ENCODE measurements at places on chromosomes 6 and 20.

- DNase-seq, result no peak
Observed at GRCh38 chr20:62752181-62752670, 43.6 kb downstream of the NTSR1 start.

DNA sequence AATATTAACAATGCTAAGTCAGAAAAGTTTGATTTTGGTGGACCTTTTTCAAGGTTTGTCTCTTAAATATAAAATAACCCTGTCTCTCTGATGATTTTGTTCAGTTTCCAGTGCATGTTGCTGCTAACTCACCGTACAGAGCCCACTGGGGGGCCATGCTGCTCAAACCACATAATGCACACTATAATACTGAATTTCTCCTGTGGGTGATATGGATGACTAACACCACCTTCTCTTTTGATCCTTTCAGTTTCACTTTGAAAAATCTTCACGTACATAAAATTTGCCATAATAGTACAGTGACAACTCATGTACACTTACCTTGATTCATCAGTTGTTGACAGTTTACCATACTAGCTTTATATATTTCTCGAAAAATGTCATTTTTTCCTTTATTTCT lies 506.6 kb upstream of the MAN1A1 start:
- no peak for DNase-seq

- DNase-seq, result peak; percentile 47
Observed at GRCh38 chr6:30769088-30769852, 24.9 kb upstream of the IER3 start.

- DNase-seq, result no peak
Observed at GRCh38 chr6:114068771-114069170, 97.8 kb upstream of the HDAC2 start.

GRCh38 chr6:169415179-169415578 lies 161.5 kb upstream of the THBS2 start:
- no peak for DNase-seq

DNA sequence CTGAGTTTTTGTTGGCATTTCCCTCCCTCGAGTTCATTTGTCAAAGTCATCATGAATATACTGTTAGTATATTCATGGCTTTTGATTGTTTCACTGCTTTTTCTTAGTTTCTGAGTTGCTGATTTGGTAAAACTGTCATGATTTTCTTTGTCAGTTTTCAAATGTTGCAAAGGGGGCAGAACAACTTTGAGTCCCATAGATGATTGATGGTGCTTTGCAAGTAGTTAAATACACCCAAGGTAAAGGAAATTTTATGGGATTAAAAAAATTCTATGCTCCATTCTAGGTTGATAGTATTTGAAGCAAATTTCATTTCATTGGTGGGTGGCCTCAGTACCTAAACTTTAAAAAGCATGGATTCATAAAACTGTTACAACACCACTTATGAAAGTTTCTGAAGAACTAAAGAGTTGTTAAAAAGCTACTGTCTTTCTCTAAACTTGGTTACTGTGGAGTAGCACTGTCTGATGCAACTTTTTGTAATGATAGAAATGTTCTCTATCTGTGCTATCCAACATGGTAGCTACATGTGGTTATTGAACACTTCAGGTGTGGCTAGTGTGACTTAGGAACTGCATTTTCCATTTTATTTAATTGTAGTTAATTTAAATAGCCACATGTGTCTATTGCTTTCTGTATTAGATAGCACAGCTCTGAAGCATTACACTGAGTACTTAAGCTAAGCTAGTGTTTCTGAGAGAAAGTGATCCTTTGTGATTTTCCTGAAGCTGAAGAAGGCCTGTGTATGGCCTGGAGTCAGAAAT lies 153.6 kb downstream of the ZFAND3 start:
- DNase-seq, result no peak

GRCh38 chr6:34144581-34145160 lies 1.2 kb downstream of the GRM4 start:
- no peak for DNase-seq

GRCh38 chr6:2396846-2397630 lies 151.6 kb upstream of the GMDS start:
- DNase-seq, result no peak

DNA sequence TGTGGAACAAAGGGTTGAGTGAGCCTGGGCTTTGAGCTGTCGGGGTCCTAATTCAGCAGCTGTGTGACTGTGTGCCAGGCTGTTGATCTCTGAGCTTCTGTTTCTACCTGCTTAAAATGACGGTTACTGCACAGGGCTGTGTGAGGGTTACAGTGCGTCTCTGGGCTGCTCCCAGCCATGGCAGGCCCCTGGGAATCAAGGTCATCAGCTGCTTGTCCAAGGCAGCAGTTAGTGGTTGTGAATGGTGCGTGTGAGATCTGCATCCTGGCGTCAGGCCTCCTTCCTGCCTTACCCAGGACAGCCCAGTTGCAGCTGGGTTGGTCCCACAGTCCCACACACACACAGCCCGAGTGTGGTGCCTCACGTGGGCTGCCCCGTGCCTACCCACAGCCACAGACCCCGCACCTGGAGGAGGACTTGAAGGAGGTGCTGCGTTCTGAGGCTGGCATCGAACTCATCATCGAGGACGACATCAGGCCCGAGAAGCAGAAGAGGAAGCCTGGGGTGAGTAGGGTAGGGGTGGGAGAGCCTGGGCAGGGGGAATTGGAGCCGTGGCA lies 15.6 kb downstream of the GTSF1L start:
- DNase-seq, result no peak

DNA sequence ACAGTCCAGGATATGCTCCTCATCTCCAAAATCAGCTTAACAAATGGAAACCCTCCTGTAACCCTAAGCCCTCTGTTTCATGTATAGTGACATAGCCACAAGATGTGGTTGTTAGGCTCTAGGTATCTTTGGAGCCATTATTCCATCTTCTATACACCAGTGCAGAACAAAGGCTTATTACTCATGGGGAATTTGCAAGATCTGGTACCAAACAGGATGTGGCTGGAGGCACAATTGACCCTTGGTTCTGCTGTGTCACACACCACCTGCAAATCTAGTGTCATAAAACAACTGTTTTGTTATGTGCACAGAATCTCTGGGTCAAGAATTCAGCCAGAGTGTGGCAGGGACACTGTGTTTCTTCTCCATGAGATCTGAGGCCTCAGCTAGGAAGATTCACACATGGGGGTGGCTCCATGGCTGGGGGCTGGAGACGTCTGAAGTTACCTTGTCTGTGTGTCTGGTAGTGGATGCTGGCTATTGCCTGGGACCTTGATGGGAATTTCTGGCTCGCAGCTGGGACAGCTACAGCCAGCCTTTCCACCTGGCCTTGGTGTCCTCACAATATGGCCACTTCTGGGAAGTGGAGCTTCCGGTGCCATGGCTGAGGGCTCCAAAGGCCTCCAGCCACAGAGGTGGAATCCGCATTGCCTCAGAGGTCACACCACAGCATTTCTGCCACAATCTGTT lies 369.9 kb downstream of the CDH26 start:
- DNase-seq, result no peak

DNA sequence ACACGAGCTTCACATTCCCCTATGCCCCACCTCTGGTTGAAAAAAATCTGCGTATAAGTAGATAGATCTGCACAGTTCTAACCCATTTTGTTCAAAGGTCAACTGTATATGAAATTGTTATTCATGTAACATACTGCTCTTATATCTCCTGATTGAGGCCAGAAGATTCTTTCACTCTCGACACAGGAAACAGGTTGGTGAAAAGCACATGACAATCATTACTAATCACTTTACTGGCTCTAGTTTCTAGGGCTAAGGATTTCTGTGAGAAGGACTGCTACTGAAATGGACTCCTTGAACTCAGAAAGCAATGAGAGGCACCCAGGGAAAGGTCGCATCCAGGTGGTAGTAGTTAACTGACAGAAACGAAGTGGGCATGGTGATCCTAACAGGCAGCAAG lies 21.7 kb downstream of the PDSS2 start:
- DNase-seq, result no peak

- no peak for DNase-seq
Observed at GRCh38 chr6:26129656-26130055, 42.4 kb downstream of the HFE start.

DNA sequence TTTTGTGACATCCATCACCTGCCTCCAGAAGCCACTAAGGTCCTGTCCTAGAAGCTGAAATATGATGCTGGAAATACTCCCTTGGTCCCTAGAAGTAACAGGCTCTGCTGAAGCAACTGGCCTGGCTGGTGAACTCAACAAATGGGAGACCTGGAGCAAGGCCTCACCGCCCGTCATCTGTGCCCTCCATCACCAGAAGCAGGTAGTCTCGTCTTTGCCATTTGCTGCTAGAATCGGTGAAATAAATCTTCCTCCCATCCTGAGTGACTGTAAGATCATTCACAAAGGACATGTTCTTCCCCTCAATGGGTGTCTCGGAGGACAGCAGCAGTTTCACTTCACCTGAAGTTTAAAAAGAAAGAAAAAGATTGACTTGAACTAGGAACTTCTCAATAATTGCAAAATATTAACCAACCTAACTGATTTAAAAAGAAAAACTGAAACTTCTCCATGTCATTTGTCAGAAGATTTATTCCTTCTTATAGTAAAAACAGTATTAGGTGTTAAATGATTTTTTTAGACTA lies 21.0 kb downstream of the CST7 start:
- no peak for DNase-seq

GRCh38 chr6:38035478-38035877 lies 216.0 kb downstream of the ZFAND3 start:
- DNase-seq, result no peak

DNA sequence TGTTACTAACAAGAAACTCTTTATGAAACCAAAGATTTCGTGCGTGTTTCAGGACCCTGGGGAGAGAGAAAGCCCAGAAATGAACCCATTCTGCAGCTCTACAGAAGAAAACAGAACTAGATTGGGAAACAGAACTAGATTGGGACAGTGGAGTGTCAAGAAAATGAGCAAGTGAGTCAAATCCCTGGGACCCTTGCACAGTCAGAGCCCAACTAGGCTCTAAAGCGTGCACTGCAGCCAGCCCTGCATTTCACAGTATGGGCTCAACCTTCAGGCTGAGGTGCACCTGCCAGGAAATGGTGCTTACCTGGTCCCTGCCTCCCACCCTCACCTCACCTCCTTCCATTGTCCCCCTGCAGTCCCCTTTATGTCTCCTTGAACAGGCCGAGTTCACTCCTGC lies 39.7 kb downstream of the BFSP1 start:
- DNase-seq, result no peak

DNA sequence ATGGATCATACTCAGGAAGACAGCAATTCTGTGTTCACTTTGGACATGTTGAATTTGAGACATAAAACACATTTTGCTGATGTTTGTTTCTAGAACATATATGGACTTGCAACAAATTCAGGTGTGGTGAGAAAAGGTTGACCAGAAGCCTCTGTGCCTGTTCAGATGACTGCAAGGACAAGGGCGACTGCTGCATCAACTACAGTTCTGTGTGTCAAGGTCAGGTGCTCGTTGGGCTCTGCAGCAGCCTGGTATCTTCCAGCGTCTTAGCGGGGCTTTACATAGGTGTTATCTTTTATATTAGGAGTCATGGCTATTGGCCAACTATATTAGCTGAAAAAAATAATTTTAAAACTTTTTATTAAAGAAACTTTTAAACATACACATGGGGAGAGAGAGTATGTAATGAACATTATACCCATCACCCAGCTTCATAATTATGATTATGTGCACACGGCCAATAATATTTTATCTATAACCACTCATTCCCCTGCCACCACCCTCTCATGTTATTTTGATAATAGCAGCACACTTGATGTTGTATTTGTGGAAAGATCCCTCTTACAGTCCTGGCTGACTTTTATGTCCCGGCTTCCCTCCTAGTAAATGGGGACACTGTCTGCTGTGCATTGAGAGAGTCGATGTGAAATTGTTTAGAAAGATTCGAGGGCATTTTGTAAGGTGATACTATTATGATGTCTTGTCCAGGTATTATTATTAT lies 43.4 kb downstream of the ENPP1 start:
- DNase-seq, result no peak

DNA sequence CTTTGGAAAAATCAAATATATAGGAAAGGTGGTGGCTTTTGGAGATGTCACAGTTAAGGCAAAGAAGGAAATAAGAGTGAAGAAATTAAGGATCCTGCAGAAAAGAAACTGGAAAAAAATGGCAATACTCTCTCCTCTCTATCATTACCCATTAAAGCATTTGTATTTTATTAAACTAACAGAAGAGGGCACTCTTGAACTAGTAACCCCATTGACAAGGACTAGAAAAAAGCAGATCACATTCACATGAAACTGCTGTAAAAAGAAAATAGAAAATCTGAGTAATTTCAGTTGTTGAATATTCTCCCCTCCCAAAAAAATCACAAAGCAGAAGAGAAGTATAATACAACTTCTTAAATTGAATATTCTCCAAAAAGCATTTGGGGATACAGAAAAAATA lies 104.1 kb upstream of the SLC35B3 start:
- DNase-seq, result no peak

DNA sequence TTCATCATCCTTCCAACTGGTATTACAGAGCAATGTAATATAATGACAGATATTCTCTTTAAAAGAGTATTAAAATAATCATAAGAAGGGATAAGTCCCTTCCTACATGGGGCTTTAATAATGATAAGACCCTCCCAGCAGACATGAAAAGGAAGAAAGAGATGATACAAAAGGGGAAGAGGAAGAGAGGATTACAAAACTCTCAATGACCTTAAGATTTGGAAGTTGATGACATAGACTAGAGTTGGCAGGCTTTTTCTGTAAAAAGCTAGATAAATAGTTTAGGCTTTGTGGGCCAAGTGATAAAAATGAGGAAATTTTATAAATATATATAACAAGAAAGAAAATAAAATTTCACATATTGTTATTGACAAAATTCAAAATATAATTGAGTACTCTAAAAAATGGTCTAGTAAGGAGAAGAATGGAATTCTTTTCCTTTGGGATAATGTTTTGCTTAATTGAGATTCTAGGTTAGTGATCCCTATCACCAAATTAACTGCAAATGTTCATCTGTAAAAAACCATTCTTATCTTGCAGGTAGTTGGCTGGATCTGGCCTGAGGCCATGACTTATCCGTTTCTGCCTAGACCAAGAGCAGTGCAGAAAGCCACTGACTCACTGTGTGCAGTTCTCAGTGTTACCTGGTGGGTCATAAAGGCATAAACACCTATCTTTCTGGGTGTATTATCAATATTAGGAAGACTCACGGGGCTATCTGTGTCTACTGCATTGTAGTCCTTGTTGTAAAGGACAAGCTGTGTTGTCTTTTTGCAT lies 11.0 kb downstream of the RIPOR2 start:
- no peak for DNase-seq

DNA sequence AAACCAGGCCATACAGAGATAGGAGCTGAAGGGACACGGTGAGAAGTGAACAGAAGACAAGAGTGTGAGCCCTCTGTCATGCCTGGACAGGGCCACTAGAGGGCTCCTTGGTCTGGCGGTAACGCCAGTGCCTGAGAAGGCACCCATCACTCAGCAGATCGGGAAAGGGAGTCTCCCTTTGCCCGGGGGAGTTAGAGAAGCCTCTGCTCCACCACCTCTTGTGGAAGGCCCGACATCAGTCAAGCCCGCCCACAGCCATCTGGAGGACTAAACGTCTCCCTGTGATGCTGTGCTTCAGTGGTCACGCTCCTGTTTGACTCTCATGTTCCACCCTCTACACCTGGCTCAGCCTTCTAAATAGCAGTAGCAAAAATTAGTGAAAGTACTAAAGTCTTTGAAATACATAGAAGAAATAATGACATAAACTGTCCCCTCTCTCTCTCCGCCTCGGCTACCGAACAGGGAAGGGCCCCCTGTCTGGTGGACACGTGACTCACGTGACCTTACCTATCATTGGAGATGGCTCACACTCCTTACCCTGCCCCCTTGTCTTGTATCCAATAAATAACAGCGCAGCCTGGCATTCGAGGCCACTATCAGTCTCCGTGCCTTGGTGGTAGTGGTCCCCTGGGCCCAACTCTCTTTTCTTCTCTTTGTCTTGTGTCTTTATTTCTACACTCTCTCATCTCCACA lies 66.7 kb downstream of the RPP21 start:
- DNase-seq, result peak; percentile 43

GRCh38 chr6:35461270-35461669 lies 6.9 kb upstream of the RPL10A start:
- DNase-seq, result no peak

Data from stimulated activated CD8-positive, alpha-beta memory T cell treated with anti-CD3 and anti-CD28 coated beads, Interleukin-7, amount 100 ng/mL, for 1 hour (primary cell).